H1 (cell line): ENCODE measurements at places on chromosomes 12 and 14. TPM values are rescaled to one million over a fixed set of nuclear protein-coding genes. Genes with fewer than 3 reads are reported as not detected.

LRCOL1 gene
- not detected in 2 replicates for total RNA-seq

ANAPC5 gene
- total RNA-seq, result 97.6 and 103 TPM in 2 replicates

FAM222A gene
- 1.1 and 1.5 TPM in 2 replicates for total RNA-seq

AMN gene
- 0.99 and 1.5 TPM in 2 replicates for total RNA-seq

KLHDC1 gene
- not detected in 2 replicates for total RNA-seq

FGFR1OP2 gene
- 26.5 and 34.4 TPM in 2 replicates for total RNA-seq

CACNA2D4 gene
- 0.88 TPM in 1 of 2 replicates, not detected in the other for total RNA-seq

CLEC9A gene
- not detected in 2 replicates for total RNA-seq

KLRC2 gene
- total RNA-seq, result not detected in 2 replicates

CATSPERB gene
- 0.30 TPM in 1 of 2 replicates, not detected in the other for total RNA-seq

ASCL1 gene
- total RNA-seq, result not detected in 2 replicates

GRCh38 chr12:57741844-57742738 is 2.7 kb upstream of the TSPAN31 start:
- peaks cover 47% of the 10 kb centered on the region for H3K27me3 ChIP-seq
- H3K27ac ChIP-seq, result no peak overlapping the region
- no peak for DNase-seq
- H3K4me1 ChIP-seq, result peaks cover 8% of the 10 kb centered on the region
- H3K36me3 ChIP-seq, result peaks cover 12% of the 10 kb centered on the region
- H3K4me3 ChIP-seq, result no peak overlapping the region

DNA sequence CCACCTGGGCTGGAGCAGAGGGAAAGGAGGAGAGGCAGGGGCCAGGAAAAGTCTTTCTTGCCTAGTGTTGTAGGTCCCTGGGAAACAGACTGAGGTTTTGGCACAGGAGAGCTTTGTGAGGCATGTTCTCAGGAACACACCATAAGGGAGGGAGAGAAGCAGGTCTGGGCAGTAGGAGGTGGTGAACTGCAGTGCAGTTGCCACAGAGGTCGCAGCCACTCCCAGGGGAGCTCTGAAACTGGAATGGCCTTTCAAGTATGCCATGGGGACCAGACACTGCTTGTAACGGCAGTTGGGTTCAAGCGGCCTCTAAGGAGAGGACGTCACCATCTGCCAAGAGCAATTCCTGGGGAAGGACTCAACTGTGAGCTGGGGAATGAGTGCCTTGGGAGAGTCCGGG is 35.4 kb upstream of the NKX2-8 start:
- no peak overlapping the region for H3K27ac ChIP-seq
- no peak for DNase-seq
- H3K27me3 ChIP-seq, result no peaks in the 10 kb centered on the region
- H3K4me3 ChIP-seq, result no peak overlapping the region

DNA sequence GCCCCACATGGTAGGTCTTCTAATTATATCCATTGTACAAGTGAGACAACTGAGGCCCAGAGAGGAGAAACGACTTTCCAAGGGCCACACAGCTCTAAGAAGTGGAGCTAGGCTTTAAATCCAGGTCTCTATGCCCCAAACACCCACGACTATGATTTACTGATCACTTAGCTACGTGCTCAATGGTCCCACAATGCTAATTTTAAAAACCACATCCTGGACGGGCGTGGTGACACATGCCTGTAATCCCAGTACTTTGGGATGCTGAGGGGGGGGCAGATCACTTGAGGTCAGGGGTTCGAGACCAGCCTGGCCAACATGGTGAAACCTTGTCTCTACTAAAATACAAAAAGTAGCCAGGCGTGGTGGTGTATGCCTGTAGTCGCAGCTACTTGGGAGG is 8.4 kb upstream of the MLEC start:
- H3K36me3 ChIP-seq, result no peaks in the 10 kb centered on the region
- H3K4me1 ChIP-seq, result no peaks in the 10 kb centered on the region
- DNase-seq, result no peak
- H3K27me3 ChIP-seq, result no peaks in the 10 kb centered on the region

GRCh38 chr14:81007131-81007530 is 51.7 kb downstream of the TSHR start:
- DNase-seq, result no peak
- H3K4me1 ChIP-seq, result no peaks in the 10 kb centered on the region
- H3K36me3 ChIP-seq, result no peaks in the 10 kb centered on the region
- no peak overlapping the region for H3K4me3 ChIP-seq

GRCh38 chr12:79935624-79936345 is 888 bp upstream of the PPP1R12A start:
- H3K4me1 ChIP-seq, result peaks cover 4% of the 10 kb centered on the region; the same call in 1 of the 2 replicates
- H3K27ac ChIP-seq, result peak overlapping the region; percentile 51; the same call in 1 of the 2 replicates
- no peaks in the 10 kb centered on the region for H3K36me3 ChIP-seq
- H3K27me3 ChIP-seq, result no peaks in the 10 kb centered on the region

- H3K4me1 ChIP-seq, result no peaks in the 10 kb centered on the region
- no peak overlapping the region for H3K4me3 ChIP-seq
- no peaks in the 10 kb centered on the region for H3K27me3 ChIP-seq
- H3K27ac ChIP-seq, result no peak overlapping the region
- no peaks in the 10 kb centered on the region for H3K36me3 ChIP-seq
Observed at GRCh38 chr14:29240066-29240465, 473.5 kb downstream of the FOXG1 start.

DNA sequence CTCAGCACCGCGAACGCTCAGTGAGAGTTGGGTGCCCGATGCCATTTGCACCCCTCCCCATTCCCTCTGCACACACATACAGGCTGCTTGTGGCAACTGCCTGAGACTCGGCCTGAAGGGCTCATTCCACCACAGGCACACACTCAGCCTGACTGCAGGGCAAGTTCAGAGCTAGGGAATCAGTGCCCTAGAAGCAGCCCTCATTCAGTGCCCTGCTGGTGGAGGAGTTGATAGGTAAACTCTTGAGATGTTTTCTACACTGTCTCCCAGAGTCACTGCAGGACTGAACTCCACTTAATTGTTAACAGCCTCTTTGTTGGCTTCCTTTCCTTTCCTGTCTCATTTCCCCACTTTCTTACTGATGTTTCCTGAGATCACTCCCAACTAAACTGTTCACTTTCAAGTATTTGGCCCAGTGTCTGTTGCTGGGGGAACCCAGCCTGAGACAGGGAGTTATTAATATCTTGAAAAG is 16.9 kb downstream of the PPP1R36 start:
- H3K36me3 ChIP-seq, result no peaks in the 10 kb centered on the region
- H3K4me3 ChIP-seq, result no peak overlapping the region
- no peak overlapping the region for H3K27ac ChIP-seq
- DNase-seq, result no peak
- H3K27me3 ChIP-seq, result no peaks in the 10 kb centered on the region
- peaks cover 7% of the 10 kb centered on the region for H3K4me1 ChIP-seq

DNA sequence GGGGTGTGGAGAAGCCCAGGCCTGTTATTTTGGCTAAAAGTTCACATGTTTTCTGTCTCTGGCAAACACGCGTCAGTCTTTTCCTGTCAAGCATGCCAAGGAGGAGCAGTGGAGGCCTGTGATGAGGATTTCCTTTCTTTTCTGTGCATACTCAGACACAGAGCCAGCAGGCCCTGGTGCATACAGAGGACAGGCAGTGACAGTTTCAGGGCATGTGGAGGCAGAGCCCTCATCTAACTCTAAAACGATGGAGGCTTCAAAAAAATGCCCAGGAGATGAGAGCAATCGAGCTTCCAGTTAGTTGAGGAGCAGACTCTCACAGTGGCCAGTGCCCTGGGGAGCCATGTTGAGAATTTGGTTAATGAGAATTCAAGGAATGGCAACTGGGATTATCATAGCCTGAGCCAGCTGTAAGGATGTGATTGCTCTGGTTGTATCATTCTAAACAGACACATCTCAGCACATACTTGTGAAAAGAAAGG is 66.5 kb downstream of the TRAFD1 start:
- no peaks in the 10 kb centered on the region for H3K27me3 ChIP-seq
- H3K4me1 ChIP-seq, result no peaks in the 10 kb centered on the region
- no peak for DNase-seq
- no peak overlapping the region for H3K27ac ChIP-seq
- no peak overlapping the region for H3K4me3 ChIP-seq
- peaks cover 6% of the 10 kb centered on the region; the same call in 1 of the 2 replicates for H3K36me3 ChIP-seq

DNA sequence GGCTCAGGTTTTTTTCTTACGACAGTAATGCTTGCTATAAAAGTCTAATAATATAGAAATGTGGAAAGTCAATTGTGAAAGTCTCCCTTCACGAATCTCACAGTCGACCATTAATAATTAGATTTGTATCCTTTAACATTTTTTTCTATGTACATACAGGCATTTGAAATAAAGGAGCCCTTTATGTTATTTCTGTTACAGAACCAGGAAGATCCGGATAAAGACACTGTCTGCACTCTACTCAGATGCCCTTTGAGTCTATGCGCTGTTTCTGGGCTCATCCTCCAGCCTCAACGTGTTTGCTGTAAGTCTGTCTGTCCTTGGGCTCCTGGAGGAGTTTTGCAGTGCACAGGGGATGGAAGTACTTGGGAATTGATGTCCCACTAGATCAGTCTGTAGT is 212.2 kb upstream of the ATP2B1 start:
- H3K36me3 ChIP-seq, result no peaks in the 10 kb centered on the region
- no peak overlapping the region for H3K4me3 ChIP-seq
- peaks cover 4% of the 10 kb centered on the region for H3K4me1 ChIP-seq
- no peaks in the 10 kb centered on the region for H3K27me3 ChIP-seq
- H3K27ac ChIP-seq, result no peak overlapping the region
- no peak for DNase-seq

- H3K36me3 ChIP-seq, result no peaks in the 10 kb centered on the region
- DNase-seq, result no peak
- no peak overlapping the region for H3K4me3 ChIP-seq
- no peaks in the 10 kb centered on the region for H3K27me3 ChIP-seq
- no peak overlapping the region for H3K27ac ChIP-seq
Observed at GRCh38 chr14:74638066-74638465, 26.0 kb upstream of the LTBP2 start.

GRCh38 chr14:71582705-71583104 is 349.5 kb upstream of the RGS6 start:
- H3K36me3 ChIP-seq, result no peaks in the 10 kb centered on the region
- no peak overlapping the region for H3K4me3 ChIP-seq
- no peak overlapping the region for H3K27ac ChIP-seq
- no peaks in the 10 kb centered on the region for H3K4me1 ChIP-seq

DNA sequence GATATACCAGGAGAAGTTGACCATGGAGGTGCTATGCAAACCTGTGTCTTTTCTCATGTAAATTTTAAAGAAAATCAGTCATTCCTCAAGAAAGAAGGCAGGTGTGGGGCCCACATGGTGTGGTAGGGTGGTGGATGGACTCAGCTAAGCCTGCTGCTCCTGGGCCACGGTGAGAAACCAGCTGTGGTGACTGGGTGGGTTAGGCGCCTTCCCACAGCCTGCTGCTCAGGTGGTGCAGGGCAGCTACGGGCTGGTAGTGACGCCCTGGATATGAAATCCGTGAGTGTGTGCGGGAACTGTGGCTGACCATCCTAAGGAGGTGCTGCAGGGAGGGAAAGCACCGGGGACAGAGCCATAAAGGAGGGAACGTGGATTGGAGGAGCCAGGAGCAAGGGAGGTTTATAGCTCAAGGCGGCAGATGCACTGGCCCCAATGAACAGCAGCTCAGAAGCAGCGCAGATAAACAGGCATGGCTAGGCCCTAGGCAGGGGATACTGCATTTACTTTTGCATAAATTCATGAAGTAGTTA is 408.8 kb downstream of the FUT8 start:
- no peaks in the 10 kb centered on the region for H3K27me3 ChIP-seq
- no peak for DNase-seq
- H3K27ac ChIP-seq, result no peak overlapping the region
- H3K4me3 ChIP-seq, result no peak overlapping the region
- H3K4me1 ChIP-seq, result no peaks in the 10 kb centered on the region
- no peaks in the 10 kb centered on the region for H3K36me3 ChIP-seq

DNA sequence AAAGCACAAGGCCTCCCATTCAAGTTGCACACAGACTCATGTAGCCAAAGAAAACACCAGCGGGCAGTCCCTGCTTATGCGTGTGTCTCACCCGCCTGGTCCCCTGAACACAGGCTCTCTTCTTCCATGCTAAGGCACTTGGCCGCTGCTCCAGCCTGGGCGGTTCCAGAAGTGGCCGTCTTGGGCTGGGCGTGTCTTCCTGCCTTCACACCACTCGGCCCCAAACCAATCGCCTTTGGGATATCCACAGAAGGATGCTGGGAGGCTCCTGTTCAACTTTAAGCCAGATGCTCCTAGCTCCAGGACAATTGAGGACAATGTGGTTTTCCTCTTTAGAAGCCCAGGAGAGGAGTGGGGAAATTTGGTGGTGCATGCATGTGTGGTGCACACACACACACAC is 2.2 kb downstream of the SCARB1 start:
- no peak for DNase-seq
- no peak overlapping the region for H3K27ac ChIP-seq
- H3K4me1 ChIP-seq, result no peaks in the 10 kb centered on the region
- H3K4me3 ChIP-seq, result no peak overlapping the region
- H3K27me3 ChIP-seq, result peaks cover 4% of the 10 kb centered on the region; the same call in 1 of the 2 replicates
- no peaks in the 10 kb centered on the region for H3K36me3 ChIP-seq

GRCh38 chr12:8917751-8918150 is 3.4 kb downstream of the PHC1 start:
- H3K36me3 ChIP-seq, result peaks cover 70% of the 10 kb centered on the region
- DNase-seq, result no peak
- H3K27ac ChIP-seq, result no peak overlapping the region
- peaks cover 15% of the 10 kb centered on the region; the same call in 1 of the 2 replicates for H3K4me1 ChIP-seq

- H3K27me3 ChIP-seq, result no peaks in the 10 kb centered on the region
- no peak for DNase-seq
- no peaks in the 10 kb centered on the region for H3K36me3 ChIP-seq
- no peak overlapping the region for H3K27ac ChIP-seq
- H3K4me3 ChIP-seq, result no peak overlapping the region
Observed at GRCh38 chr14:35416108-35416750, 11.7 kb upstream of the NFKBIA start.

GRCh38 chr14:96271421-96271762 is 15.4 kb downstream of the BDKRB1 start:
- H3K4me3 ChIP-seq, result no peak overlapping the region
- no peaks in the 10 kb centered on the region for H3K36me3 ChIP-seq
- no peaks in the 10 kb centered on the region for H3K4me1 ChIP-seq
- no peak overlapping the region for H3K27ac ChIP-seq
- DNase-seq, result no peak
- H3K27me3 ChIP-seq, result no peaks in the 10 kb centered on the region

DNA sequence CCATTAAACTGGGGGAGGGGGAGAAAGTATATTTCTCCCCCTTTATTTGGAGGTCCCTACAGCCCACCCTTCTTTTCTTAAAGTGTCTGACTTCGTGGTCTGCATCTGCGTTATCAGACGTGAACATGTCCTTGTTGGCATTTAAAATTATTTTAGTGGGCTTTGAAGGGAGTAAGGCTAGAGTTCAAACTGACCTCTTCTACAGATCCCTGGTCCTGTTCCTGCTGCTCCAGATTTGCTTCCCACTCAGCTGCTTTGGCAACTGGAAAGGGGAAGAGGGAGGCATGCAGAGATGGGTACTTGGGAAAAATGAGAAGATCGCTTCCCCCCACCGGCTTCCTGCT is 611 bp upstream of the SIX6 start:
- H3K27me3 ChIP-seq, result peaks cover 78% of the 10 kb centered on the region
- H3K4me3 ChIP-seq, result peak overlapping the region; percentile 44; the same call in 1 of the 2 replicates
- no peak overlapping the region for H3K27ac ChIP-seq
- no peaks in the 10 kb centered on the region for H3K36me3 ChIP-seq
- peaks cover 27% of the 10 kb centered on the region for H3K4me1 ChIP-seq
- no peak for DNase-seq

DNA sequence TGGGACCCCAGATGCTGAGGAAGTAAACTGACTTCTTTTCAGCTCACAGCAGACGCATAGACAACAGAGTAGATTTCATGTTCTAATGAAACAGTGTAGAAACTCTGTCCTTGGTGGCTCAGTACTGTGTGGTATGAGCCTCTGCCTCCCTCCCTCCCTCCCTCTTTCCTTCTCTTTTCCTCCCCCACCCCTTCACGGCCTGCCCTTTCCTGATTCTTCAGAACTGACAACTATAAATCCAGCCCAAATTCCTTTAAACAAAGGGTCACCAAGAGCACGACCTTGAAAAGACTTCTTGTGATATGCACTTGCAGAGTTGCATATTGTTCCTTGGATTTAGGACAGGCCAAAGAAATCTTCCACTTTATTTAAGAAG is 164.0 kb downstream of the ETV6 start:
- H3K27ac ChIP-seq, result no peak overlapping the region; the same call in 1 of the 2 replicates
- H3K4me1 ChIP-seq, result peaks cover 27% of the 10 kb centered on the region
